ENCODE measurements at places on chromosomes 11 and 22. TPM values are rescaled to one million over a fixed set of nuclear protein-coding genes. Genes with fewer than 3 reads are reported as not detected.

The OR5B12 gene
- total RNA-seq = not detected

The ADM2 gene
- 3.9 TPM for total RNA-seq

The MUC5AC gene
- 0.03 TPM for total RNA-seq

The ZMAT5 gene
- 22.4 TPM for total RNA-seq

The IGLL1 gene
- not detected for total RNA-seq

The APBB1 gene
- 9.6 TPM for total RNA-seq
